BJ (cell line): ENCODE measurements at places on chromosomes 2 and 18.

GRCh38 chr18:28875059-28875458 is 698.1 kb upstream of the CDH2 start:
- peak; percentile 45 for DNase-seq

- no peak for DNase-seq
Measured at GRCh38 chr2:20619624-20620024, 31.3 kb downstream of the HS1BP3 start.

- no peak for DNase-seq
Measured at GRCh38 chr2:72917138-72917876, at the start of gene EMX1. EMX1 (plus strand) TSS chr2:72917519; CDS start chr2:72917853, 334 bp downstream.

GRCh38 chr18:24078391-24078790 is 60.5 kb upstream of the CABYR start:
- DNase-seq, result no peak

DNA sequence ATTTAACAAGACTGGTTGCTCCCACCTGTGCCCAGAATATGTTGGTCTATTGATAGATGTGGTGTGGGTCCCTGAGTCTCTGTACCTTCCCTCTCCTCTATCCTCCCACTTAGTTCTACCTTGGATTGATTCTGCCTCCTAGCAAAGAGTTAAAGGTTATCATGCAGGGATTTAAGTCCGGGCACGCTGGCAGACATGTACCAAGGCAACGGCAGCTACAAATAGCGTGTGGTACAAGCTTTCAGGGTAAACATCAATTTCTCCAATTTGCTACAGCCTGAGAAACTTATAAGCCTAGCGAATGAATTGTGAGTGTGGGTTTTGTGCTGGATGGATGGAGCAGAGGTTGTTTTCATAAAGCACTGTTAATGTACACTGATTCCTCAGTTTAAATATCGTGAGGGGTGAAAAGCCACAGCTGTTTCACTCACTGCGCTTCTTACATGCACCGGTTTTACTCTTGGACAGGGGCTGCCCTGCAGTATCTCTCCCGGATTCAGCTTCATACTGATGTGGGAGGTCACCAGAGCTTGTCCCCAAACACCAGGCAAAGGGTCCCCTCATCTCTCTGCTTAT is 289.8 kb downstream of the ICOS start:
- DNase-seq, result no peak

DNA sequence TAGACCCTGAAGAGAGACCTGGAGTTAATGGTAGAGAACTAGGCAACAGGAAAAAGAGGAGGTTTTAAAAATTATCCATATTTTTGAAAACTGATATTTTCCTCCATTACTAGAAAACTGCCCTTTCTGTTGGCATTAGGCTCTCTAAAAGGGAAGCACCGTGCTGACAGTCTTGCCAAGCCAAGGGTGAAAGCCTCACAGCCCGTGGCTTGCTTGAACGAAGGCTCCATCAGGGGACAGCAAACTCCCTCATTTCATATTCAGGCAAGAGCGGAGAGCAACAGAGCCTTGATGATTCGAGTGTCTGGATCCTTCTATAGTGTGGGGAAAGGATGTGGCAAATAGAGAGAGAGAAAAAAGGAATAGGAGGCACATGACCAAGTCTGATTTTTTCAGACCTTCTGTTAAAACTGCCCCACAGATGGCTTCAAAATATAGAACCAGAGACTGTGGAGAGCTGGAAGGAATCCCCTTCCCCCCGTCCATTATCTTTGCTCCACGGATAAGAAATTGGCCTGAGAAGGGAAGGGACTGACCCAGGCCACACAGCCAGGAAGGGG is 67.0 kb downstream of the CACNB4 start:
- DNase-seq, result no peak

DNA sequence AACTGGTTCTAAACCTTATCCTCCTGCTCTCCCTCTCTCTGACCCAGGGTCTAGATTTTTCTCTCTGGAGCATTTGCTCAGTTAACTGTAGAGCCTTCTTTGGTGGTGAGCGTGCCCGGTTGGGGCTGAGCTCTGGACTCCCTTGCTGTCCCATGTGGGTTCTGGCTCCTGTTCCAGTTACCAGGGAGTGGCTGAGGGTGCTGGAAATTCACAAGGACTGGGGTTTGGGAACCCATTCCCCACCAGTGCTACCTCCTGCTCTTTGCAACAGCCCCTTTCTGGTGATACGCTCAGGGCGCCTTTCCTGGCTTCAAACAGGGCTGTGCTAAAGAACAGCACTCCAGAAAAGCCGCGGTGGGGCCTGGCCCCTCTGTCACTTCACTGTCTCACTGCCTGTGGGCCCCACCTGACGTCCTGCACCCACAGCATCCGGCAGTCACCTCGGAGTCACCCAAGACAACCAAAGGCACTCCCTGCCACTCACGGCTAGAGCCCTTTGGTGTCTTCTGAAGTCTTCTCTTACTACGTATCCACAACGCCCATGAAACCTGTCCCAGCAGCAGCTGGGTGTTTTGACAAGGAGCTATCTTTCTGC is 41.3 kb downstream of the CAPN13 start:
- DNase-seq, result no peak
